ENCODE measurements at places on chromosomes 6 and 20.
A peak's percentile ranks its signal among the peaks of the same experiment; 100 is the strongest.

GRCh38 chr6:20589266-20589665 is 55.0 kb downstream of the CDKAL1 start:
- DNase-seq: no peak

DNA sequence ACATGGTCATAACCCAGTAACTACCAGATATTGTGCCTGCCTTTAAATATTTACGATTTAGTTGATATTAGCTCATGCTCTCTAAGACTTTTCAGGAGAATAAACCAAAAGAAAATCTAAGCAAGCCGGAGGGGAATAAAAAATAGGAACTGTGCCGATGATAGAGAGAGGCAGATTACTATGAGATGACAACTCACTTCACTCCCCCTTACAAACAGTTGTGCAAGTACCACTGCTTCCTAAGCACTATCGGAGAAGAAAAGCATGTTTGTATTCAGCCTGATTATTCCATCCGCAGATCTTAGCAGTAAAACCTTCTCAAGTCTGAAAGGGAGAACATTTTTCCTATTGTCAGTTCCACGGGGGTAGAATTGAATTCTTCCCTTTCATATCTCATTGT is 294.4 kb downstream of the KCNQ5 start:
- no peak for DNase-seq

GRCh38 chr6:88493717-88494116 is 327.6 kb upstream of the CNR1 start:
- DNase-seq: no peak

- DNase-seq: no peak
These were observed 64.8 kb downstream of the SLC22A3 start for GRCh38 chr6:160412993-160413392.

DNA sequence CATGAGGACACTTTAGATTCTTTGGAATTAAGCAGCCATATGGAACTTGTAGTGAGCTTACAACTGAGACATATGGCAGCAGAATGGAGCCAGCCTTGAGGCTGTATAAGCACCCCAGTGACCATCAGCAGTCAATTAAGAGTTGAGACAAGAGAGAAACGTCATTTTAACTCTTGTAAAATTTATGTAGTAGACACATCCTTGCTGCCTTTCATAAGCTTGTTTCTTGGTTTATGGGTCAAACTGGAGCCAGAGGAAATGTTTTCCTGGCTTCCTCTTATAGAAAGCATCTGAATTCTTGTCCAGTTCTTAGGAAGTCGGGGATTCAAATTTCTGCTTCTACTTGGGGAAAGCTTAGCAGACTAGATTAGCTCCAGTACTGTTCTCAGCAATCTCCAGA is 745.1 kb upstream of the MARCKS start:
- no peak for DNase-seq

GRCh38 chr6:149484733-149485700 is at the start of gene ZC3H12D:
ZC3H12D (minus strand) TSS chr6:149485014; CDS start chr6:149474543, 10,471 bp downstream.
- peak; percentile 59 for DNase-seq

- DNase-seq: peak; percentile 37
These were observed 46.5 kb downstream of the ADTRP start for GRCh38 chr6:11732036-11732631.

- DNase-seq: no peak
These were observed 89.2 kb downstream of the FOXA2 start for GRCh38 chr20:22495172-22495571.

GRCh38 chr6:61868507-61869080 is 417.4 kb downstream of the KHDRBS2 start:
- no peak for DNase-seq

DNA sequence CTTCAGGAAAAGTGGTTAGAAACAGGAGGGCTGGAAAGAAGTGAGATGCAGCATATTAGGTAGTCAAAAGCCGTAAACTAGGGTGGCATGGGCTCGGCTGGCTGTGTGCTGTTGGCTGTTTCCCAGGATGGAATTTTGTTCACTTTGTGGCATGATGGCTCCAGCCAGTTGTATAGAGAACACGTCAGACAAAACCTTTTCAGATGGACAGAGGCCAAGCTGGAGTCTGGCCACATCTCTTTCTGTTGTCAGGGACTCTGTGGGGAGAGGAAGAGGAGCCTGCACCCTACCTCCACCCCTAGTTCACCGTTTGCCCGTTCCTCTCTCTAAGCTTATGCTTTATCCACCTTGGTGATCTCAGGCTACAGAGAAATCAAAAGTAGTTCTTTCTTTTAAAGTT is 22.0 kb downstream of the C6orf89 start:
- no peak for DNase-seq

GRCh38 chr20:25668446-25668845 is 28.2 kb downstream of the ZNF337 start:
- no peak for DNase-seq

DNA sequence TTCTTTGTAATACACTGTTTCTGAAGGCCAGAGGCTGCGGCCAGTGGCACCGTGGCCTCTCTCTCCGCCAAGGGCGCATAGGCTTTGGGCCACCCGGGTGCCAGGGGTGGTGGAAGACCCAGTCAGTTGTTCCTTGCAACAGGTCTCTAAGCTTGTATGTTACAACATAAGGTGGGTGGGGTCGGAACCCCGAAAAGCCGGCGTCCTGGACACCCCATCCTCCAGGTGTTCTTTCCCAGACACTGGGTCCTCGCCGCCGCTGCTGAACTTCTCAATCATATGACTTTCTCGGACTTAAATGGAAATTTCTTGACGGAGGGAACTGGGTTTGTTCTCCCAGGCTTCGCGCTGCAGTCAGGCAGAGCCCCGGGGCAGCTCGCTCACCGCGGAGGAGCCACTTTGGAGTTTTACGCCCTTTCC is 983 bp upstream of the KCNQ5 start:
- DNase-seq: no peak

- no peak for DNase-seq
These were observed 14.1 kb upstream of the TFAP2D start for GRCh38 chr6:50699051-50699775.

DNA sequence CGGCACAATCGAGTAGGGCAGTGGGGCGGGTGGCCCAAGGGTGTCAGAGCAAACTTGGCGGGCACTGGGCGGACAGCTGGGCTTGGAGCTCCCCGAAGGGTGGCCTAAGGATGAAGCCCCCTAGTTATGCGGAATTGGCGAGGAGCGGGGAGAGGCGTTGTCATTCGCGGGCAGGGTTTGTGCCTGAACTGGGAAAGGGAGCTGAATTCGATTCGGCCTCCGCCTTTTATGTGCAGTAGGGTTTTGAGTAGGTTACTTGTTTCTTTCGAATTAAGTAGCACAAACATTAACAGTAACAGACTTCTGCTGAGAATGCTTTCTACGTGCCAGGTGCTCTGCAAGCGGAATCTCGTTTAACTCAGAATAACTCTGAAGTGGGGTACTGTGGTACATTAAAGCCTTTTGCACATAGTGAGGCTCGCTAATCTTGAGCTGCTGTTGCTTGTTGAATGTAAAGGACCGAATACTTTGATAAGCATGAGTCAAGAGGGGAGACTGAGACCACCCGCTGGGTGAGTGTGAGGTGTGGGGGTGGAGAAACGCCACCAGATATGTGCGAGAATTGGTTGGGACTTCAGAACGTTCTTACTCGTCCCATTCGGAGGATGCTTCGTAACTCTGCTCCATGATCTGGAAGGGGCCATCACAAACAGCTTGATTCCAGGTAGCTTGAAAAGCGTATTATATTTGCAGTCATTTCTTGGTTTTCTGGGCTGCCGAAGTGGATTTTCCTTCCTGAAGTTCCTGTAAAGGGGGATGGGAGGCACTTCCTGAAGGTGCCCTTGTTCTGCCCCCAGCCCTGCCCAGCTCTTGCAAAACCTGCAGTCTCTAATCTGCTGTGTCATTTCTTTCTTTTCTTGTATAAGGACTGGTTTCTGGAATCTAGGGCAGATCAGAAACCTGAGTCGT is 833 bp downstream of the RAB5IF start:
- DNase-seq: no peak

GRCh38 chr6:124967444-124967843 is 5.2 kb downstream of the RNF217 start:
- DNase-seq: no peak

GRCh38 chr20:32326504-32326845 is 31.7 kb upstream of the ASXL1 start:
- DNase-seq: no peak

DNA sequence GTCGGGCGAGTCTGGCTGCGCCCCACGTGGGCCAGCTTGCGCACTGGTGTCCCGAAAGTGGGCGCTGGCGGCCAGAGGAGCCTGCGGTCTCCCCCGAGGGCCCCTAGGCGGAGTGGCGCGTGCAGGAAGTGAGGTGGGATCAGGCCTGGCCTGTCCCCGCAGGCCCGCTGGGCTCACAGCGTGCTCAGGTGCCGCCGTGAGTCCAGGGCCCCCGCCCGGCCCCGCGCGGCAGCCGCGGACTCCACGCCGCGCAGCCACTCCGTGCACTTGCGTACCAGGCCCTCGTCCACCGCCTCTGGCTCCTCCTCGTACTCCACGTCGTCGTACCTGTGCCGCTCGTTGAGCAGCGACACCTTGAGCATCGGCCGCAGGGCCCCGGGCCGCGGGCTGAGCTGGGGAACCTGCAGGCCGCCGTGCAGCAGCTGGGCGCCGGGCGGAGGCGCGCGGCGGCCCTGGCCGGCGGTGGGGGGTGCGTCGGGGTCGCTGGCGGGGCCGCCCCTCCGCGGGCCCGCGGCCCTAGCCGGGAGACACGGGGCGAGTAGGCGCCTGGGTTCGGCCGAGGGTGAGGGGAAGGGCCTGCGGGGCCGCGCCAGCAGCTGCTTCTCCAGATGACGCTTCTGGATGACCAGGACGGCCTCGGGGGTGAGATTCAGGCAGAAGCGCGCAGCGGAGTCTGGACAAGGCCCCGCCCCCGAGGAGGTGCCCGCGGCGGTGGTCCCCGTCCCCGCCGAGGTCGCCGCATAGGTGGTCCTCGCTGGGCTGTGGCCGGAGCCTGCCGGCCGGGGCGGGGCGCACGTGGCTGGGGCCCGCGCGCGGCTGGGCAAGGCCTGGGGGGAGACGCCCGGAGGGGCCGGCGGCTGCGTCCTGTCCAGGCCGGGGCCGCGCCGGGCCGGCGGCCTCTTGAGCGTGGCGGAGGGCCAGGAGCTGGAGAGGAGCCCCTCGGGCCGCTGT is 835 bp downstream of the PRR18 start:
- no peak for DNase-seq

DNA sequence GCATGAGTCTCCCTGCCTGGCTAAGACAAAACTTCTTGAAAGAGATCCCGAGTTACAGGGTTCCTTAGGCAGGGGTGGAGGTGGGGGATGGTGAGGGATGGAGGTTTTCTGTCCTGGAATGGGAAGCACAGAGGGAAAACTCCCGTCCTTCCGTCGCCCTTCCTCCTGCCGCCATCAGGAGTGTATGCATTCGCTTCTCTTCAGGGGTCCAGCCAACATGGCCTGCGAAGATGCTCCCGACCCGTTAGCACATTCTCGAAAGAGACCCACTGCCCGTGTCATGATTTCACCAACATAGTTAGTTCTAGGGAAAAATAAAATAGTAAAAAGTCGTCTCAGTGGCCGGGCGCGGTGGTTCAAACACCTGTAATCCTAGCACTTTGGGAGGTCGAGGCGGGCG is 37.1 kb downstream of the KIF25 start:
- DNase-seq: no peak

GRCh38 chr20:52954849-52955248 is 17.3 kb upstream of the TSHZ2 start:
- DNase-seq: no peak

DNA sequence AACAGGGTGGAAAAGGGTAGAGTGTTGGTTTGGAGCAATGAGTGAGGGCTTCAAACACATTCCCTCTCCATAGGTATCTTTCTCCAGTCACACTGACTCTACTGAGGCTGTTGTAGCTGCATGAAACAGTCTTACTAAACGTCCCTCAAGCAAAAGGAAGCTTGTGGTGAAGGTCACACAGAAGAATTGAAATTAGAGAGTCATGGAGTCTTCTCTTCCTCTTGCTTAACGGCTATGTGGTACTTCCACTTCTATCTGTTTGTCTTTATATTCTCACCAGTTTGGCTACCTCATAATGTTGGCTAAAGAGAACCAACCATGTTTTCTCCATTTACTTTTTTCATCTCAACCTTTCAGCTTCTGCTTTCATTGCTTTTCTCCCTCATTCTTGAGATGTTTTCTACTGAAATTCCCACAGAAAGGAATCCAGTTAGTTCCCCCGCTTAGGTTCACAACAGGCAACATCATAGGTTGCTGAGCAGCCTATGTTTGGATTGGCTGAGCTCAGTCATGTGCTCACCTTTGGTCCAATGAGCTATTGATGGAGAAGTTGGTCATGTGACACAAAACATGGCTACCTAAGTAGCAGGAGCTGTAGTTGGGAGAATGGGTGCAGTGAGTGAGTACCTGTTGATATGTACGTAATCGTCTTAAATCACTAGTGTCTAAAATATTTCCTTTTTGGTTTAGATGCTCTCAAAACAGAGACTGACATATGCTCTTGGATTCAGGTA is 99.8 kb downstream of the SNAP25 start:
- no peak for DNase-seq

GRCh38 chr6:103277936-103278335 is 1581.8 kb downstream of the HACE1 start:
- no peak for DNase-seq

- DNase-seq: no peak
These were observed 52.2 kb downstream of the GFRAL start for GRCh38 chr6:55379471-55379870.

DNA sequence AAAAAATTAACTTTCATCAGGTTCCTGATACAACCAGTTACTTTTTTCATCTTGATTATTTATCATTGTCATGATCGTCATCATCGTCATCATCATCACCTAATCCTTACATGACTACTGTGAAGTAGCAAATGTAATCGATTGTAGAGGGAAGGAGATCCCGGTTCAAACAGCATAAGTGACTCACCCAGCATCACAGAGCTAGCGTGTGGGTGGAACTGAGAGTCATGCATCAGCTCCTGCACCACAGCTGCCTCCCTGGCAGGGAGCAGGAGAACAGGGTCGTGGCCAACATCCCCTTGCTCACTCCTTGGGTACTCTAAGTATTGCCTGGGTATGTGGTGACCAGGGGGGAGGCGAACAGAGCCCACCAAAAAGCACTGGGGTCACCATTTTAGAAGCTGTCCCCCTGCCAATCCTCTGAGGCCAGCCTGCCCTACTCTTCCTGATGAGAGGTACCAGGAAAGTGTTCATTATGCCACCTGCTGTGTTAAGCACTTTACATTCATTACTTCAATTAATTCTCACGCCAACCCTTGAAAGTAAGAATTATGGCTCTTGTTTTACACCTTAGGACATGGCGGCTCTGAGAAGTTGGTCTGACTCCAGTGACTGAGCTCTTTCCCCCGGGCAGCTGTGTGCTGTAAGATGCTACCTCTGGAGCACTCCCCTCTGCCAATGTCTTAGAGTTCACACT is 425.2 kb downstream of the CD83 start:
- DNase-seq: peak; percentile 43

GRCh38 chr6:148608199-148608951 is 138.5 kb upstream of the UST start:
- no peak for DNase-seq
